Astrocyte of the spinal cord (primary cell): ENCODE measurements at places on chromosomes 11 and 22.

DNA sequence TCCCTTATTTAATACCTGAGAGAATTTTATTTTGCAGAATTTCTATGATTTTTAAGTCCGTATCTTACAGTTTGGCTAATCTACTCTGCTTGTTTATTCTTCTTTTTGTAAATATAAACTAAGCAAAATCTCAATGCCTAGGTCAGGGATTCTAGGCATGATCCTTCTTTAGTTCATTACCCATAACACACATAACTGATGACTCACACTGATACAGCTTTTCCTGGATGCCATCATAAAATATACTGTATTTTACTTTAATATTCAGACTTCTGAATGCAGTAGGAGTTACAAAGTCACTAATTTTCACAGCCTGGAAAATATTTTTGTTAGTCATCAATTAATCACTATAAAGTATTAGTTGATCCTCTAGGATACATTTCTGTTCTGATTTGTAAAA is 898.2 kb upstream of the RAG2 start:
- DNase-seq, result no peak

GRCh38 chr11:86144846-86145245 is 76.0 kb upstream of the PICALM start:
- no peak for DNase-seq

GRCh38 chr11:28488336-28488735 is 380.1 kb downstream of the METTL15 start:
- DNase-seq, result no peak

GRCh38 chr11:17840101-17840548 is 105.5 kb downstream of the KCNC1 start:
- no peak for DNase-seq

GRCh38 chr11:122287401-122287800 is 171.4 kb upstream of the BLID start:
- DNase-seq, result no peak
